Inflammatory macrophage treated with lipopolysaccharide for 1 hour (primary cell): ENCODE measurements at places on chromosomes 7 and 10.

GRCh38 chr7:36181668-36182067 lies 28.6 kb downstream of the EEPD1 start:
- no peak for DNase-seq

DNA sequence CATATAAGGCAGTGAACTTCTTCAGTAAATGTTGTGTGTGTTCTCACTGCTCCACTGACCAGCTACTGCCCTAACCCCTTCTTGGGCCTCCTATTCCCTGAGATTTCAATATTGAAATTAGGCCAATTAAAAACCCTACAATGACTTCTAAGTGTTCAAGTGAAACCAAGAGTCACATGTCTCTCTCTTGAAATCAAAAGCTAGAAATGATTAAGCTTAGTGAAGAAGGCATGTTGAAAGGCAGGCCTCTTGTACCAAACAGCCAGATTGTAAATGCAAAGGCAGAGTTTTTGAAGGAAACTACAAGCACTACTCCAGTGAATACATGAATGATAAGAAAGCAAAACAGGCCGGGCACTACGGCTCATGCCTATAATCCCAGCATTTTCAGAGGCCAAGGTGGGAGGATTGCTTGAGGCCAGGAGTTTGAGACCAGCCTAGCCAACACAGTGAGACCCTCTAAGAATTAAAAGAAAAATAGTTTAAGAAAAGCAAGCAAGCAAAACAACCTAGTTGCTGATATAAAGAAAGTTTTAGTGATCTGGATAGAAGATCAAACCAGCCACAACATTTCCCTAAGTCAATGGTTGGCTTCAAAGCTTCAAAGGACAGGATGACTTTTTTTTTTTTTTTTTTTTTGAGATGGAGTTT lies 22.3 kb downstream of the BRAF start:
- no peak for DNase-seq

- peak; percentile 60 for DNase-seq
Measured at GRCh38 chr10:117373823-117374505, 1.3 kb downstream of the PDZD8 start.

- DNase-seq, result peak; percentile 73
Measured at GRCh38 chr10:62885684-62886461, 69.7 kb upstream of the EGR2 start.

- DNase-seq, result peak; percentile 44
Measured at GRCh38 chr7:23022258-23022769, 8.4 kb upstream of the HYCC1 start.

- DNase-seq, result no peak
Measured at GRCh38 chr10:119659951-119660350, 8.8 kb downstream of the BAG3 start.

GRCh38 chr7:124354201-124354600 lies 321.3 kb upstream of the TMEM229A start:
- DNase-seq, result no peak

GRCh38 chr10:51630640-51631005 lies 68.8 kb downstream of the CSTF2T start:
- DNase-seq, result no peak

GRCh38 chr10:43997330-43997729 lies 348.6 kb upstream of the ZNF32 start:
- no peak for DNase-seq

DNA sequence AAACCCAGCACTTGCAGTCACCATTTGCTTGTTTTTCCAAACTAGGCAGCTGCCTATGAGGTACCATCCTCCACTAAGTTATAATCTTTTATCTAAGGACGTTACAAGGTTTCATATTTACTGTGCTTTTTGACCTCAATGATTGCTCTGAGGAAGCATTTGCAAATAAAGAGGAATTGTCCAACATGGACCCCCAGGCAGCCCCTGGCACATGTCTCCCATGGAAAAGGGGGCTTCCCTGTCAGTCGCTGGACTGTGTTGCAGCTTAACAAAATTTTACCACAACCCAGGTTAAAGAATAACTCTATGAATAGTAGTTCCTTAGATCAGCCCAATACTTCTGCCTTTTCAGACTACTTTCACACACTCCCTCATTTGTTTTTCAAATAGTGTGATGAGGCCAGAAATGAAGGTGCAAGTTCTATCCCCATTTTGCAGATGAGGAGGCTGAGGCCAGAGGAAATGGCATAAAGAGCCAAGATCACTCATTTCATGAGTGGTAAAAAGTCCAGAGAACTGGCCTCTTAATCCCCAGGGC lies 52.8 kb upstream of the ZPBP start:
- DNase-seq, result no peak

DNA sequence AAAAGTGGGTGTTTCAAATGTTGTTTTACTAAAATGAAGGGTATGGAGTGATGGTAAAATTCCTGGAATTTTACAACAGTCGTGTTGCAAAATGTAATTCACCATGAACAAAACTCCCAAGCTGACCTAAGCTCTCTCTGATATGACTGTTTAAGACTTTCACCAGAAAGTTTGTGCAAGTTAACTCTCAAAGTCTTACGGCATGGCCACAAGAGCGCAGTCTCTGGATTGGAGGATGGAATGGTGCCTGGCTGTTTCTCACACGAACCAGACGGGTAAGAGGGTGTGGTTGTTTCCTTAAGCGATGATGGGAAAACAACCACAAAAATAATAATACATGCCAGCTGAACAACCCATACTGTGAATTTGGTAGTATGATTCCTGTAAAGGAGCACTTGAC lies 662.5 kb downstream of the KCNMA1 start:
- DNase-seq, result no peak

GRCh38 chr7:2545746-2546425 lies 9.4 kb downstream of the BRAT1 start:
- no peak for DNase-seq

- DNase-seq, result peak; percentile 35
Measured at GRCh38 chr10:107814865-107815487, 650.5 kb upstream of the SORCS1 start.

- no peak for DNase-seq
Measured at GRCh38 chr10:84178160-84178609, 4.6 kb downstream of the GPR15LG start.

DNA sequence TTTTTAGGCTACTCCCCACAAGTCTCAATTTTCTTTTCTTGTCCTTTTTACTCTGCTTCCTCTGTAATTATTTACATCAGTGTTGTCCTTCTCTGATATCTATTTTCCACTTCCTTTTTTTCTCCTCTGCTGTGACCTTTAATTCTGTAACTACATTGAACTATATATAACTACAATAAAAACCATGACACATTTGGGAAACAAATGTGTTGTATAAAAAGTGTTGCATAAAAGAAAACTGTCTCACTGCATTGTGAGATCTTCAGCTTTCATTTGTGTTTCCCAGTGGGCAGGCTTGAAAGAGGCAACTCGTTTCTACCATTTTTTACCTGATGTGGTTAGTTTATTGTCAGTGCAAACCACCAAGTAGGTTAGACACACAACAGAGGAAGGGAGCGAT lies 483.9 kb upstream of the NRP1 start:
- peak; percentile 20 for DNase-seq

DNA sequence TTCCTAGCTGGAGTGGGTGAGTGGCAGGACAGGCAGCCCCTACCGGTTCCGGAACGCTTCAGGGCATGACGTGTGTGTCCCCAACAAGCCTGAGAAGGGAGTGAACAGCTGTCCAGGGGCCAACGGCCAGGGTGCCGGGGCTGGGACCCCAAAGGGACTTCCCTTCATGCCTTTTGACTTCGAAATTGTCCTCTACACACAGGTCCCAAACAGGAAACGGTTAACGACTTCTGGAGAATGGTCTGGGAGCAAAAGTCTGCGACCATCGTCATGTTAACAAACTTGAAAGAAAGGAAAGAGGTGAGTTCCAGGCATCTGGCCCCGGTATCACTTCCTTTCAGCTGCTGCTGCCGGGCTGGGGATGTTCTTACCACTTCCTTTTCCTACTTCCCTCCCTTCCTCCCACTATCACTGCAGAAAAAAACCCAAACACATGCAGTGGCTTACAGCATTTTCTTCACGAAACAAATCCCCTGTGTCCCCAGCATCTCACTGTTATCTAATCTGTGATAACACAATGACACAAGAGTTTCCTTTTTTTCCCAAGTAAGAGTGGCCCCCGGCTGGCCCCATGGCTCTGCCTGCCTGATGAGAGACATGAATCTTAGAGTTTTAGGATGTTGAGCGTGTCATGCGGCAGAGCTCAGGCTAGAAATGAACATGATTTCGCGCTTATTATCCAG lies 63.2 kb downstream of the MKI67 start:
- peak; percentile 96 for DNase-seq

- no peak for DNase-seq
Measured at GRCh38 chr7:105600720-105601550, 19.6 kb upstream of the EFCAB10 start.

GRCh38 chr7:155555116-155555695 lies 8.8 kb upstream of the CNPY1 start:
- no peak for DNase-seq

DNA sequence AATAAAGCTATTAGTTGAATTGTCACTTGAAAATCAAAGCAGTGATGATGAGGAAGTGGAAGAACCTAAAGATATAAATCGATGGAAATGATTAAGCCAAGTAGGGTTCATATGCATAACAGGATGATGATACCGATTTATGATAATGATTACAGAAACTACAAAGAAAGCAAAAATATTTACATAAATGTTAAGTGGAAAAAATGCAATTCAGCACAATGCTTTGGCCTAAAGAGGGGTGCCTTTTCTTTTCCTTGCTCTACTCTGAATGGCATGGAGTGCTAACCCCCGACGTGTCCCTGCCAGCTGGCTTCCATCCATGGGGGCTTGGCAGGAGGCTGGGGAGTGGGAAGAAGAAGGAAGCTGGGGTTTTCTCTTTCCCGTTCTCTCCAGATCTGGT lies 240.3 kb downstream of the GATA3 start:
- no peak for DNase-seq

GRCh38 chr10:61907011-61907410 lies 5.5 kb downstream of the ARID5B start:
- DNase-seq, result no peak

DNA sequence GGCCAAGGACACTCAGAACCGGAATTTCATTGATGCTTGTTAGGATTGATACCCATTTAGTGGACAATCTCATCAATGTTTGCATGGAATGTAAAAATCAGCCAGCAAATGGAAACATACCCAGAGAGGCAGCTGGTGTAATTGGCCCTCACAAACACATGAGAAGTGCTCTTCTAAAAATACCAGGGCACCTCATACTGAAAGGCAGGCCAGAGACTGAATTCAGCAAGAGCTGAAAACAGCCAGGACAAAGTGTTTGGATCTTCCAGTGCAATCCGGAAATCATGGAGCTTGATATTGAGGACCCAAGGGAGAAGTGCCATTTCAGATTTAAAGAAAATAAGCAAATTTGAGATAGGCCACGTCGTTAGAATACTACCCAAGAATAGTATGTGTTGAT lies 498.6 kb downstream of the GALNT17 start:
- DNase-seq, result no peak

DNA sequence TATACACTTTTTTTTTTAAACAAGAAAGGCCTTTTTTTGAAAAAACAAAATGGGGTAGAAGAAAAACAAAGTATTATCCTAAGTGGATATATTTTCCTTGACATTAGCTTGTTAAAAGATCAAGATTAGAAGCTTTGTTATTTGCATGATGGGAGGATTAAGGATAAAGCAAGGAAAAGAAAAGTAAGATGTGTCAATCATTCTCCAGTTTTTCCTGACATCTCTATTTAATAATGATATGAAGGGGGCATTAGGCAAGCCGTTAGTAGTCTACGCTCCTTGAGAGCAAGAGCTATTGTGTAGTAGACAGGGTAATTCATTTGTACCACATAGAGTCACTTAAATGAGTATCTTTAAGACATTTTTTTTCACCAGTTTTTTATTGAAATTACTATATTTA lies 137.6 kb downstream of the RNF133 start:
- DNase-seq, result no peak

DNA sequence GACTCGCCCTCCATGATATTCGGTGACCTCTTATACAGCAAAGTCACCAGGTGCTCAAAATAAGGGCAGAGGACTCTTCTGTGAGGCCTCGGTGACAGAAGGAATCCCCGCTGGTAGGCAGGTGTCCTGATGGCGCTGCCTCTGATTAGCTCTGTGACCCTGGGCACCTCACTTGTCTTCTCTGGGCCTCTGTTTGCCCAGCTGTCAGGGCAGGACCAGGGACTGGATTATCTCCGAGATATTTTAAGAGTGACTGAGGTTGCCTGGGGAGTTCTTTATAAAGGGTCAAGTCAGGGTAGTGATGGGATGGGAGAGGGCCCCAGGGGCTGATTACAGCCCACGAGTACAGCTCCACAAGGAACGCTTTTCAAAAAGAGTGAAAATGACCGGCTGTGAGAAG lies 70.9 kb upstream of the SAMD8 start:
- no peak for DNase-seq

DNA sequence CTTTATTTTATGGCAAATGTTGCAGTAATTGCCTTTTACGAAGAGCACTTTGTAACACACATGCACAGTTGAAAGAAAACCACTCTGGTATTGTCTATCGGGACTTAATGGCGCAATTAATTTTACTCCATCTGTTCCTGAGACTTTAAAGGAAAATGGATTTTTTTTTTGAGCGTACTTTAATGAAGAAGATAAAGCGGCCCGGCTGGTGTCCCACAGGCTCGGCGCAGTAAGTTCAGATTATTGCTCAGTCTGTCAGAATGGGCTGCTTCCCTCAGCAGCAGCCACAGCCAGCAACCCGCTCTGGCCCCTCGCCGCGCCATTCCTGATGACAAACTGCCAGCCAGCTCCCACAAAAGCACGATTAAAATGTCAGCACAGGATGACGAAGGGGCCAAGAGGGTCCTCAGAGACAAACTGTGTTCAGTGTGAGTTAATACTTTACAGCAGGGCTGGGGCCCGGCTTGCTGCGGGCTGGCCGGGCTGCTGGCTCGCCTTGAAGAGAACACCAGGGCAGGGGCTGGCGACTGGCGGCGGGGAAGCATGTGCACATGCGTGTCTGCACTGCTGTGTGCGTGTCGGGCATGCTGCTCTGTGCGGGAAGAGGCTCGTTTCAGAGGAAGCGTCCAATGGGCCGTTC lies 501.0 kb upstream of the GALNT17 start:
- no peak for DNase-seq

- no peak for DNase-seq
Measured at GRCh38 chr10:7767209-7767608, 20.6 kb downstream of the KIN start.

- no peak for DNase-seq
Measured at GRCh38 chr7:44172803-44173424, 16.3 kb downstream of the GCK start.

- DNase-seq, result no peak
Measured at GRCh38 chr10:5079306-5079830, 14.8 kb upstream of the AKR1C3 start.

- no peak for DNase-seq
Measured at GRCh38 chr7:85172530-85172941, 14.3 kb downstream of the SEMA3D start.

GRCh38 chr10:62707810-62708209 lies 96.7 kb upstream of the ADO start:
- no peak for DNase-seq

GRCh38 chr7:18974803-18975202 lies 142.6 kb downstream of the TWIST1 start:
- no peak for DNase-seq

GRCh38 chr7:3283130-3283704 lies 17.8 kb upstream of the SDK1 start:
- DNase-seq, result no peak
